Activated naive CD4-positive, alpha-beta T cell treated with anti-CD3 and anti-CD28 coated beads for 36 hours (primary cell): ENCODE measurements at places on chromosomes 12 and 14.
A peak's percentile ranks its signal among the peaks of the same experiment; 100 is the strongest.

DNA sequence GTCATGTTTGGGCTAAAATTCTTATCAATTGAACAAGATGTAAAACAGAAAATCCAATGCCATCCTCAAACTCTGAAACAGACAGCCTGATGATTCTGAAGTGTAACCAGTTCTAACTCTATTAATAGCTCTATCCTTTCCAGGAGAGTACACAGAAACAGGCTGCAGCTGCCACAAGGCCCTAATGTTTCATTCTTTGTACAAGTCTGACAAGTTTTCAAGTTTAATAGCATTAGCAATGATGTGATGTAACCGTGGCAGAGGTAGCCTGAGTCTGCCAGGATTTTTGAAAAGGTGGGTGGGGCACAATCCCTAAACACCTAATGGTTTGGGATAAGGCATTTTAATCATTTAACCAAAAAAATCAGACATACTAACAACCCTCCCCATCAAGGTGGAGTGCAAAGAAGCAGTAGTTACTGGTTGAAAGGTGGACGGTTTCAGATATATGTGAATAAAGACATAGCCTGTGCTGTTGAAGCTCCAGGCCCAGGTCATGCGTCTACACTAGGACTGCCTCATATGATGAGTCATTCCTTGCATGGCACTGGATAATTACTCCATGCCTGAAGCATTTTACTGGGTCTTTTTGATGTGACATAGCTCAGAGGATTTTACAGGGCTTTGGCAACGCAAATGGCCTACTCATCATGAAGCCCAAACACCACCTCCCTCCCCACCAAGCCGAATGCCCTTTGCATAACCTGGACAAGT, 145.1 kb upstream of the GRIP1 start:
- DNase-seq = no peak

GRCh38 chr12:126784328-126784921, 1482.5 kb upstream of the TMEM132C start:
- peak; percentile 32 for DNase-seq

GRCh38 chr14:89620436-89620835, 203.4 kb upstream of the FOXN3 start:
- peak; percentile 42 for DNase-seq

- no peak for DNase-seq
Measured at GRCh38 chr14:31897581-31898186, 179.4 kb upstream of the ARHGAP5 start.

GRCh38 chr12:70880744-70881143, 39.8 kb downstream of the PTPRR start:
- no peak for DNase-seq

GRCh38 chr12:48157889-48158370, 615 bp upstream of the ASB8 start:
- DNase-seq = peak; percentile 27
